Dermis microvascular lymphatic vessel endothelial cell (primary cell): ENCODE measurements at places on chromosomes 16 and 17. TPM values are rescaled to one million over a fixed set of nuclear protein-coding genes. Genes with fewer than 3 reads are reported as not detected.

The SMIM36 gene
- not detected in 2 replicates for total RNA-seq

DNA sequence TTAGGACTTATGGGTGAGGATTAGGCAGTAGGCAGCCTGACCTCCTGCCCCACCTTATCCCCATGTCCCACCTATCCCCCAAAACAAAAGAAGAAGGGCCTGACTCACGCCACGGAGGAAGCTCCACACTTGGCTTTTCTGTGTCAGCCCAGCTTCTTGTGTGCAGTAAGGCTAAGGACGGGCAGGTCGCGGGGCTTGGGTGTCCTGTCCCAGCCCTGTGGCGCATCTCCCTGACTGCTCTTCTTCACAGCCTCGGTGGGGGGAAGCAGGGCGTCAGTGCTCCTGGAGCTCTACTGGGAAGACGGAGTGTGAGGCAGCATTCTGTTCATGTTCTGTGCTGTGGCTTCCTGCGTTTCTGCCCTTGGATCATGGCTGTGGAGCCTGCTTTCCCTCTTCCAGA lies 34.6 kb upstream of the ALDH3A2 start:
- DNase-seq, result no peak

DNA sequence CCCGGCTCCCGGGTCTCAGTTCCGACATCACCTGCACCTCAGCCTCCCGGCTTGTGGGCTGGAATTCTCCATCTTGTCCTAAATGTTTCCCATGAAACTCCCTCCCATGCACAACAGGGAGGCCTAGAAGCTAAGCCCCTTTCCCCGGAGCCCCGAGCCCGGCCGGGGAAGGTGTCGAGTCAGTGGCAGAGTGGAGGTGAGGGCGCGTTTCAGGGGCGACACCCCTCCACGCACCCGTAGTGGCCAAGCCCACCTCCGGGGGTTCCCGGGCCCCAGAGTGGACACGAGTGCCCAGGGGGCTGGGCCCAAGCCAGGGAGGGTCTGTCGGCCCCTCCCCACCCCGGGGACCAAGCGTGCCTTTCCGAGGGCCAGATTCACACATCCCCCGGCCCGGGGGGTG lies 25.0 kb upstream of the C1QTNF8 start:
- DNase-seq, result no peak

DNA sequence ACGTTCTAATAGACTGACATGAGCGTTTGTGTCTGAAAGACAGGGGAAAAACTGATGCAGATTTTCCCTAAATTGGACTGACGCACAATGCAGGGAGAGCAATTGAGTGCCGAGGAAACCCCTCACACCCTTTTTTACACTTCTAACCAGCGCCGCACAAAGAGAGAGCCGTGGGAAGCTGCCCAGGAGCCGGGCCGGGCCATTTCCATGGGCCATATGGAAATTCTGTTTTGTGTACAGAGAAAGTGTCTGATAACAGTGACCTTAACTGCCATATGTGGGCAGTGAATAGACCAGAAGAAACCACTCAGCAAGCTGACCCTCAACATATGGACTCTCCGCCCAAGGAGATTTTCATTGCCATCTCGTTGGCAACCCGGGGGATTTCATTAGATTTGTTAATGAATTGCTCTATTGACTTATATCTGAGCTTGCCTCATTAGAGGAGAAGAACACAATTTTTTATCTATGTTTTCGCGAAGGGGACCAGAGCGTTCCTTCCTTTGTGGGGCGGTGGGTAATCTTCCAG lies 225.9 kb upstream of the IRX3 start:
- DNase-seq, result no peak

DNA sequence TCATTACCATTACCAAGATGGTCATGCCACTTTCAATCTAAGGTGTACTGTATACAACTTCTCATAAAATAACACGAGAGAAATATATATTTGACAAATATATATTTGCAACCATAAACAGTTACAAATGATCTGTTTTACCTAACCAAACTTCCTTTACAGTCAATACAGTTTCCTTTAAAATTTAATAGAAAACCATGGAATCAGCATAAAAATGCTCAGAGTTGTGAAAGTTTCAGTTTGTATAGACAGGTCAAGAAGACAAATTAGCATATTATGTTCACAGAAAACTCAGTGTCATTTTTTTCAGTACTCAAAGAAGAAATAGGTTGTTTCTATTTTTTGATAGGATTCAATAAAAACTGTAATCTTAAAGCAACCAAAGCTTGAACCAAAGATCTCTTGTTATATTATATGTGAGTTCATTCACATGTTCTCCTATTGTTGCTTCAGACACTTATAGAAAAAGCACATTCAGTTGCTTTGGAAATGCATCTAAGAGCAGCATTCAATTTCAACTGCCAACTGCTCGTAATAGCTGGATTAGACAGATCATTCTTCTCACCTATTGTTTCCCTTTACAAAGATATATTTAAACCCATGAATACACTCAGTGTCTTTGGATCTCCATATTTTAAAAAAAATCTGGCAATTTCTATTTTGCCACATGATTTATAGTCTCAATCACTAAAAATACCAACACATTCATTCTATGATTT lies 15.1 kb downstream of the SSH2 start:
- peak; percentile 32 for DNase-seq

DNA sequence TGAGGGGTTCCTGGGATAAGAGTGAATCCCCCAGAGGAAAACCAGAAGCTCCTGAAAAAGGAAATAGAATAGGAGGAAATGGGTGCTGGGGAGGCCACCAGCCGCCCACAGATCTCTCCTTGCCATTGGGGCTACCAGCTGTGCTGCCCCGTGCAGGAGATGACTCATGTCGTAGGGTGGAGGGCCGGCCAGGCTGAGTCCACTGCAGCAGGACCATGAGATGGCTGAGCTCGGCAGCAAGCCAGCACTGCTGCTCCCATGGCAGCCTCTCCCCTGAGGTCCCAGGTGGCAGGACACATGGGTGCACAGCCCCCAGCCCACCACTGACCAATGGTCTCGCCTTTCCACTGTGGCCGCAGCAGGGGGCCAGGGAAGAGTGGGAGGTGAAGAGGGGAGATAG lies 95.5 kb downstream of the GNAO1 start:
- no peak for DNase-seq

DNA sequence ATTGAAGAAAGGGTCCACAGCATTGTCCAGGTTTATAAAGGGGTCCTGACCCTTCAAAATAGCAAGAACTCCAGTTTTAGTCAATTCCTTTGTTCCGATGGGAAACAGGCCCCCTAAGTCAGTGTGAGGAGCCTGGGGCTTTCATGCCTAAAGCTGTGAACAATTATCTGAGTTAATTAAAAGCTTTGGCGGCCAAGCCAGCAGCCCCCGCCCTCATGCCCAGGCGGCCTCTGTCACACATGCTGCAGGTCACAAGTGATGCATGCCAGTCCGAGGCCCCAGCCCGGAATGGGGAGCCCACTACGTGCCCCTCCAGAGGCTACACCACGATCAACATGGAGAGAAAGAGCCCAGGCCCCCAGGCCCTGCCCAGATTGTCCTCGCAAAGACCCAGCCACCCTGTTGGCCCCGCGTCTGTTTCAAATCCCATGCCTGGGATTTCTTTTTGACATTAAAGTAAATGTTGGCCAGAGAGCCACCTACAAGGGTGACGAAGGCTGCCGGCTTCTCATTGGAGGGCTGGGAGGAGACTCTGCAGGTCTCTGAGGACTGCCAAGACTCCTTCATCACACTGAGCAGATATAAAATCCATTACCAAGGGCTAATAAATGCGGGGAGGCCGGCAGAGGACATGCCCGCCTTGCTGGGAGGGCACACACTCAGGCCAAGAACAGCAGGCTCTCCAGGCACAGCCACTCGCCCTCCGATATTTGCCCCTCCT lies 14.5 kb upstream of the PITPNM3 start:
- no peak for DNase-seq

DNA sequence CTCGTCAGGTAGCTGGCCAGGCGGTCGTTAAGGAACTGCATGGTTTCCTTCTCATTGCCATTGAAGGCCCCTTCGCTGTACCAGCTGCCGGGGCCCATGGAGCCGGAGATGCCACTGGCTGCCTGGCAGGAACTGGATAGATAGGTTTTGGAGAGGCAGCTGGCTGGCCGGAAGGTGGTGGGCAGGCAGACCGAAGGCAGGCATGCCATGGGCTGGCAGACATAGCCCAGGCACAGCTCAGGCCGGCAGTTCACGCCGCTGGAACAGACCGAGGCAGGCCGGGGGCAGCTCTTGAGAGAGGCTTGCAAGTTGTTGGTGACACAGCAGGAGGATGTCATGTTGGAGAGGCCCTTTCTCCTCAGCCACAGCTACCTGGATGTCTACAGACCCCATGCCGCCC lies at the start of gene KRT32:
Gene KRT32, minus strand, starts transcription at position 399 of the 400 bp plus-strand sequence. Its CDS starts 61 bp downstream, at position 338.
- DNase-seq, result no peak

DNA sequence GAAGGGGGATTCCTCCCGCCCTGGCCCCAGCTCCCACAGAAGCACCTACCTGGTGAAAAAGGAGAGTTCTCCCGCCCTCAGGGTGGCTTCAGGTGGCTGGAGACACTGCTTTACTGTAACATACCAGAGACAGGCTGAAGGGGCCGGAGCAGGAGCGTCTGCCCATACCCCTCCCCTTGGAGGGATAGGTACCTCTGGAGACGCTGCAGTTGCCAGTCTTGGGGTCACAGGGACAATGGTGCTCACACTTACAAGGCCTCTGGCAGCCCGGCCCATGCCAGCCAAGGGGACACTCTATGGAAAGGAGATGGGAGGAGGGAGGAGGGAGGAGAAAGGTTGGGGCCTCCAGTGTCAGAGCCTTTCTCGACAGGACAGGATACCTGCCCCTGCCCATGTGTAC lies 6.6 kb downstream of the NAGPA start:
- no peak for DNase-seq

The HOXB4 gene
- total RNA-seq, result 0.90 and 1.0 TPM in 2 replicates

GRCh38 chr16:6615636-6616035 lies 717.0 kb upstream of the RBFOX1 start:
- no peak for DNase-seq

The SCNN1B gene
- 3.0 and 9.5 TPM in 2 replicates for total RNA-seq

The TLCD3A gene
- total RNA-seq, result 9.0 and 23.5 TPM in 2 replicates

The SKAP1 gene
- under 0.01 TPM in 1 of 2 replicates, not detected in the other for total RNA-seq

DNA sequence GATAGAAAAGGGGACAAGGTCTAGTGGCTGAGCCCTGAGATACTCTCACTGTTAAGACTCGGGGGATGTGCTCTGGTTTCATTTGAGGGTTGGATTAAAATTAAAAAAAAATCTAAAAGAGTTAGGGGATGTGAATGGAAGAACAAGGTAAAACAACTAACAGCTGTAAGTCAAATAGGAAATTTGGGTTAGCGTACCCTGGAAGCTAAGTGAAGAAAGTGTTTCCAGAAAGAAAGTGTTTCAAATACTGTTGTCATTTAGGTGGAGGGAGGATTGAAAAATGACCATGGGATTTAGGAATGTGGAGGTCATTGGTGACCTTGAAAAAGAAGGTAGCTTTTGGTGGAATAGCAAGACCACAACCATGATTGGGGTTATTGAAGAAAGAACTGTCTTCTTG lies 37.7 kb downstream of the PPM1D start:
- DNase-seq, result no peak

GRCh38 chr16:61901689-61902088 lies 134.5 kb downstream of the CDH8 start:
- no peak for DNase-seq

DNA sequence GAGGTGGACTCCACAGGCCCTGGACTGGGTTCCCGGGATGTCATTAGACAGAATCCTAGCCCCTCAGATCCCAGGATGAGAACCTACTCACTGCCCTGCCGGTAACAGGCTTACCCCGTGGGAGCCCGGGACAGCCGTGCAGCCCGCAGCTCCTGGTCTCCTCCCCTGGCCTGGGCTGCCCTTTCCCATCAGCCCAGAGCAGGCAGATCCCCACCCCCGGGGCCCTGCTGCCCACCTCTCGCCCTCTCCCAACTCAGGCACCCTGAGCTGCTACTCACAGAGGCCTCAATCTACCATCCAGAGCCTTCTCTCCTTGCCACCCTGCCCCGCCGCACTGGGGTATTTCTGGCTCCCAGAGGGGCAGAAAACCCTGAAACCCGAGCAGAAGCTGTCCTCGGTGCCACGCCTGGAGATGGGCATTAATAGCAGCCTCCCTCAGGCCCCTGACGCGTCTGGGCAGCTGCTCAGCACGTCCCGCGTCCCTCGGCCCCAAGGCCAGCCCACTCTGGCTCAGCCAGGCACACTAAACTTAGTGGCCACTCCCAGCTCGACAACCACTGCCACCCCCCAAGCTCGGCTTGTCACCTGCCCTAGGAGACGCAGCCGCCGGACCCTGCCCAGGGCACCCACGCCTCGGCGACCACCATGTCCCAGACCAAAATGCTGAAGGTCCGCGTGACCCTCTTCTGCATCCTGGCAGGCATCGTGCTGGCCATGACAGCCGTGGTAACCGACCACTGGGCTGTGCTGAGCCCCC lies at the start of gene CACNG1:
Gene CACNG1, plus strand, starts transcription at position 539 of the 757 bp plus-strand sequence. Its CDS starts 107 bp downstream, at position 646.
- DNase-seq, result no peak

DNA sequence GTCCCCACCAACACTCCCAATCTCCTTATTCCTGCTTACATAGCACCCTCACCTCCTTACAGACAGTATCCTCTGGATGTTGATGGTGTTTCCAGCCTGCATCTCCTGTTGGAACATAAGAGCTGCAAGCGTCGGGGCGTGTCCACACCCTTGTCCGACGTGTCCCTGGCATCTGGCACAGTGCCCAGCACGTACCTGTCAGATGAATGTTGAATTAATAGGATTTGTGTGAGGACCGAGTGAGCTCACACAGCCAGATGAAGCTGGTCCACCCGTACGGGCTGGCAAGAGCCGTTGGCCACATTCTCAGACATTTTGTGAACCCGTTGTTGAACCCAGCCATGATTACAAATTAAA lies 12.2 kb upstream of the CBX4 start:
- no peak for DNase-seq

- no peak for DNase-seq
These were observed 81.3 kb upstream of the IRX6 start for GRCh38 chr16:55242667-55243066.

- DNase-seq, result no peak
These were observed 159.2 kb upstream of the RPH3AL start for GRCh38 chr17:511833-512251.

GRCh38 chr16:68003031-68003430 lies 3.7 kb upstream of the DPEP2 start:
- DNase-seq, result no peak

- peak; percentile 18 for DNase-seq
These were observed 26.3 kb upstream of the OR4D1 start for GRCh38 chr17:58121925-58122324.

DNA sequence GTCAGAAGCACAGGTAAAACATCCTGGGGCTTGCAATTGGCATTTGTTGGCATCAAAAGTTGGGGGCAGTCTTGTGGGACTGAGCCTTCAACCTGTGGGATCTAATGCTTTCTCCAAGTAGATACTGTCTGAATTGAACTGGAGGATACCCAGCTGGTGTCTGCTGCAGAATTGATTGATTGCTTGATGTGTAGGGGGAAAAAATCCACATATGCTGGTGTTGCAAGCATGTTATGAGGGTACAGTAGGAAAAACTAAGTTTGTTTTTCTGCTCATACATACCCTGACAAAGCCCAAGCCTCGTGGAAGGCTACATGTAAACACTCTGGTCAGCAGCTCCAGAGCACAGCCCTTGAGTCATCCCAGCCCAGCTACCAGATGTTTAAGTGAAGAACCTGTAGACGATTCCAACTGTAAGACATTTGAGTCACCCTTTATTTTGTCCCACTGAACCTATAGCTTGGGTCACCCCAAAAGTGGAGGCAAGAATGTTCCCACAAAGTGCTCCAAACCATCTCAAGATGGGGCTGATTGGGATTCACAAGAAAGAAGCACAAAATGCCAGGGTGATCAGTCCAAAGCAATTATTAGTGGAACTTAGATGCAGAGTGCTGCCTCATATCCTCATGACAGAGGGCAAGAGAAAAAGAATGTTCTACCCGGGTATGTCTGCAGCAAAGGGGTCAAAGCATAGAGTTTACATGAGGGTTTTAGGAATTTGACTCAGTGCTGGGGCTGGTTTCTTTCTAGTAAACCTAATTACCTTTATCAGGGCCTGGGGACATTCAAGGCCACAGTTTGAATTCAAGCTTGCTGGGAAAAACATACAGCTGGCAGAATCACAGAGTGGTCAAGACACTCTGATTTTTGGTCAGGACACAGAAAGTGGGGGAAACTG lies 9.6 kb upstream of the APPBP2 start:
- no peak for DNase-seq
